ENCODE measurements at places on chromosomes 1 and 21. TPM values are rescaled to one million over a fixed set of nuclear protein-coding genes. Genes with fewer than 3 reads are reported as not detected.

DNA sequence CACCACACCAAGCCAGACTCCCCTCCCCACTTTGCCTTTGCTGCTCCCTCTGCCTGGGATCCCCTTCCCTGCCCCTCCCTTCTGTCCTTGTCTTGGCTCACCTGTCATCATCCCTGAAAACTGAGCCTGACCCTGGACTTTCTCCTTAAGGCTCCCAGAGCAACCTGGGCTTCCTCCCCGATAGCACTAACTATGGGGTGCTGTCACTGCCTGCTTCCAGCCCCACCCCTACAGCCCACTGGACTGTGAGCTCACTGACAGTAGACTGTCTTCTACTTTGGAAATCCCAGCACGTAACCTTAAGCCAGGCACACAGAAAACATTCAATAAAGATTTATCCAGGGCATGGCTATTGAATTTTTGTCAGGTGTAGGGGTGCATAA, 9.5 kb upstream of the CSF1 start:
- H3K4me3 ChIP-seq = no peak overlapping the region
- no peak for ATAC-seq
- H3K4me1 ChIP-seq = peaks cover 13% of the 10 kb centered on the region
- H3K27ac ChIP-seq = no peak overlapping the region
- H3K36me3 ChIP-seq = peaks cover 5% of the 10 kb centered on the region
- no peaks in the 10 kb centered on the region for H3K27me3 ChIP-seq

GRCh38 chr1:151327223-151327902, at the start of gene PI4KB:
PI4KB (minus strand) TSS chr1:151327416; CDS start chr1:151316481, 10,935 bp downstream.
- peak within 1 kb of the TSS; percentile 99 for H3K27ac ChIP-seq
- H3K4me3 ChIP-seq = peak within 1 kb of the TSS; percentile 100
- peaks cover 29% of the 10 kb centered on the region for H3K4me1 ChIP-seq
- no peaks in the 10 kb centered on the region for H3K27me3 ChIP-seq

- no peak for ATAC-seq
- no peaks in the 10 kb centered on the region for H3K36me3 ChIP-seq
- peaks cover 7% of the 10 kb centered on the region for H3K4me1 ChIP-seq
Observed at GRCh38 chr1:157073944-157074685, 25.5 kb downstream of the ETV3L start.

GRCh38 chr21:39927304-39927886, 60.2 kb downstream of the PCP4 start:
- H3K27me3 ChIP-seq = no peaks in the 10 kb centered on the region
- H3K4me1 ChIP-seq = no peaks in the 10 kb centered on the region
- no peaks in the 10 kb centered on the region for H3K36me3 ChIP-seq
- H3K4me3 ChIP-seq = no peak overlapping the region
- no peak overlapping the region for H3K27ac ChIP-seq

GRCh38 chr1:21165646-21166045, 11.1 kb downstream of the EIF4G3 start:
- H3K36me3 ChIP-seq = peaks cover 58% of the 10 kb centered on the region
- peak overlapping the region; percentile 12 for H3K4me3 ChIP-seq
- no peaks in the 10 kb centered on the region for H3K27me3 ChIP-seq
- peak; percentile 59 for ATAC-seq
- H3K27ac ChIP-seq = peak overlapping the region; percentile 68

- H3K4me1 ChIP-seq = peaks cover 27% of the 10 kb centered on the region
- peak overlapping the region; percentile 100 for H3K4me3 ChIP-seq
- peak overlapping the region; percentile 98 for H3K27ac ChIP-seq
- no peaks in the 10 kb centered on the region for H3K27me3 ChIP-seq
- ATAC-seq = no peak
Observed at GRCh38 chr1:52054496-52055065, 410 bp downstream of the TXNDC12 start.

GRCh38 chr1:154157520-154158306, 2.8 kb upstream of the NUP210L start:
- H3K27ac ChIP-seq = peak overlapping the region; percentile 85
- no peaks in the 10 kb centered on the region for H3K27me3 ChIP-seq
- H3K4me1 ChIP-seq = peaks cover 45% of the 10 kb centered on the region
- ATAC-seq = peak; percentile 97
- peak overlapping the region; percentile 72 for H3K4me3 ChIP-seq

DNA sequence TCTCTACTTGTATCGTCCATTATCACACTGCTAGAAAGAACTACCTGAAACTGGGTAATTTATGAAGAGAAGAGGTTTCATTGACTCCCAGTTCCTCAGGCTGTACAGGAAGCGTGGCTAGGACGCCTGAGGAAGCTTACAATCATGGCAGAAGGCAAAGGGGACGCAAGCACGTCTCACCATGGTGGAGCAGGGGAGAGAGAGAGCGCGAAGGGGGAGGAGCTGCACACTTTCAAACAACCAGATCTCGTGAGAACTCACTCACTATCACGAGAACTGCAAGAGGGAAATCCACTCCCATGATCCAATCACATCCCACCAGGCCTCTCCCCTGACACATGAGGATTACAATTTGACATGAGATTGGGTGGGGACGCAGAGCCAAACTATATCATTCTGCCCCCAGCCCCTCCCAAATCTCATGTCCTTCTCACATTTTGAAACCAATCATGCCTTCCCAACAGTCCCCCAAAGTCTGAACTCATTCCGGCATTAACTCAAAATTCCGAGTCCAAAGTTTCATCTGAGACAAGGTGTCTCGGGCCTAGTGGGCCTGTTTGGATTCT, 8.0 kb downstream of the MMEL1 start:
- H3K27me3 ChIP-seq = peaks cover 32% of the 10 kb centered on the region
- ATAC-seq = no peak
- H3K27ac ChIP-seq = no peak overlapping the region
- H3K36me3 ChIP-seq = no peaks in the 10 kb centered on the region
- no peak overlapping the region for H3K4me3 ChIP-seq
- no peaks in the 10 kb centered on the region for H3K4me1 ChIP-seq

- ATAC-seq = no peak
- H3K27me3 ChIP-seq = no peaks in the 10 kb centered on the region
- no peak overlapping the region for H3K4me3 ChIP-seq
- H3K36me3 ChIP-seq = no peaks in the 10 kb centered on the region
- no peaks in the 10 kb centered on the region for H3K4me1 ChIP-seq
Observed at GRCh38 chr1:110328274-110328673, 10.9 kb upstream of the RBM15 start.

- no peaks in the 10 kb centered on the region for H3K4me1 ChIP-seq
- no peak overlapping the region for H3K27ac ChIP-seq
- no peaks in the 10 kb centered on the region for H3K36me3 ChIP-seq
- ATAC-seq = no peak
Observed at GRCh38 chr21:46173573-46173972, 10.7 kb downstream of the SPATC1L start.

DNA sequence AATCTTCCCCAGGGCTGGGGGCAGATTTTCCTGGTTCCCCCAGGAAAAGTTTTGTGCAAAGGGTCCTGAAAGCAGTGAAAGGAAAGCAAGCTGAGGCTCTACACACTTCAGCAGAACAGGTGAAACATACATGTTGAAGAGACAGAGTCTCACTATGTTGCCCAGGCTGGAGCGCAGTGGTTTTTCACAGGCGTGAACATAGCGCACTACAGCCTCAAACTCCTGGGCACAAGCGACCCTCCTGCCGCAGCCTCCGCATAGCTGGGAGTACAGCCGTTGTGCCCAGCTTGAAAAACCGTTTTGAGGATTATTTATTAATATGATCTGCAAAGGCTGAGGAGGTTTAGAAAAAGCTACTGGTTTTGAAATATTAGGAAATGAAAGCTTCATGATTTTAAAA, 11.8 kb downstream of the PRDM15 start:
- H3K4me3 ChIP-seq = no peak overlapping the region
- H3K27ac ChIP-seq = no peak overlapping the region
- ATAC-seq = no peak

DNA sequence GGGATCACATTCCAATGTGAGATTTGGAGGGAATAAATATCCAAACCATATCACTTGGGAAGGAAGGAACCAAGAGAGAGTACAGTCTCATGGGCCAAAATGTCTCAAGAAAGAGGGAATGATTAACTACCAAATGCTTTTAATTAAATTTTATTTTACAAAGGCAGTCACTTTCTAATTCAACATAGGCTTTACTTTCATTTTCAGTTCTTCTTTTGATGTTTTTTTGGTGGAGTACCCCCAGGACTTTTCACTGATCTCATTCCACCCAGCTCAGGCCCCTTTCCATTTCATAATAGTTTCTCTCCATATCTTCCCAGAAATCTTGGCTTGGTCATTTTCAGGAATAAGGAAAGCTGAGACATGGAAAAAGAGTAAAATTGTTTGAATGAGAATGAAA, 5.1 kb upstream of the SLAMF7 start:
- no peaks in the 10 kb centered on the region for H3K27me3 ChIP-seq
- peaks cover 27% of the 10 kb centered on the region for H3K4me1 ChIP-seq
- H3K36me3 ChIP-seq = no peaks in the 10 kb centered on the region
- peak overlapping the region; percentile 61 for H3K4me3 ChIP-seq
- ATAC-seq = no peak

DNA sequence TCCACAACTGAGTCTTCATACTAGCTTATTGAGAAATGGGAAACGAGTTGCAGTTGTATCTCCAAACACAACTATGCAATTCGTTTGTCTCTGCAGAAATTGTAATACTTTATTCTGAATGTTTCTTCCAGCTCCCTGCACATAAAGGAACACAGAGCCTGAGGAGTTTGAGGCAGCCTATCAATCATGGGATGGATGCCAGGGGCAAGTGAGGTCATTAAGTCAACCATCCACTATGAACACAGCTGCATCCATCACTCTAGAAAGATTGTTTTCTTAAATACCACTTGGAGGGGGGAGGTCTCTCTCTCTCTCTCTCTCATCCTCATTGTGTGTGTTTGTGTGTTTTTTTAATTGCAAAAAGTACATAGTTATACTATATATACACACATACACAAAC, 2.9 kb upstream of the PSMB2 start:
- H3K27me3 ChIP-seq = peaks cover 14% of the 10 kb centered on the region
- H3K4me3 ChIP-seq = no peak overlapping the region
- H3K4me1 ChIP-seq = peaks cover 11% of the 10 kb centered on the region
- ATAC-seq = no peak

DNA sequence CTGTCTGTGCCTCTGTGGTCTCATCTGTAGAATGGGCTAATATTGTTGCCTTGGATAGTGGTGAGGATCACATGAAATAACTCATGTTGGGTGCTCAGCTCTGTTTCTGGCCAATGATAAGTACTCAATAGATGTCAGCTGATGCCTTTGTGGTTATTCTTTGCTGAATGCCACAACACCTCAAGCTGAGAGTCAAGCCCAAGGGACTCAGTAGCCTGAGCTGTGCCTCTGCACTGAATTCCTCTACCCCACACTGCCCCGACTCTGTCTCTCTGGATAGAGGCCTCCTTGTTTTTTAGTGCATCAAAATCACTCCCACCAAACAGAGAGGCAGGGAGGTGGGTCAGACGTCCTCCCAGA, 196.1 kb upstream of the VAMP3 start:
- H3K27me3 ChIP-seq = peaks cover 5% of the 10 kb centered on the region
- no peak overlapping the region for H3K27ac ChIP-seq
- H3K4me3 ChIP-seq = no peak overlapping the region

DNA sequence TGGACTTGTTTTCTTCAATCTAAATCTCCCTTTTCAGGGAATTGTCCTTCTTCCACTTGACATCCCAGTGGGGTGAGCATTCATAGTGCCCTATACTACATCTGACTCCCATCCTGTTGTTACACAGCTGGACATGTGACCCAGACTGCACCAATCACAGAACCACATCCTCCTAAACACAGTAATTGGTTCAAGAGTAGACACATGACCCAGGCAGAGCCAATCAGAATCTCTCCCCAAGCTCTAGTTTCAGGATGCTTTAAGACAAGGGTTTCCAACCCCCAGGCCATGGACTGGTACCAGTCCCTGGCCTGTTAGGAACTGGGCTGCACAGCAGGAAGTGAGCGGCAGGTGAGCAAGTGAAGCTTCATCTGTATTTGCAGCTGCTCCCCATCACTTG, 5.6 kb upstream of the DDOST start:
- H3K27ac ChIP-seq = no peak overlapping the region
- peak overlapping the region; percentile 4 for H3K4me3 ChIP-seq
- ATAC-seq = peak; percentile 93
- no peaks in the 10 kb centered on the region for H3K27me3 ChIP-seq
- no peaks in the 10 kb centered on the region for H3K36me3 ChIP-seq

- H3K27me3 ChIP-seq = no peaks in the 10 kb centered on the region
- peak; percentile 90 for ATAC-seq
- H3K27ac ChIP-seq = peak overlapping the region; percentile 91
- H3K4me3 ChIP-seq = peak overlapping the region; percentile 70
- H3K4me1 ChIP-seq = peaks cover 14% of the 10 kb centered on the region
Observed at GRCh38 chr1:91712981-91713841, 172.7 kb downstream of the TGFBR3 start.

DNA sequence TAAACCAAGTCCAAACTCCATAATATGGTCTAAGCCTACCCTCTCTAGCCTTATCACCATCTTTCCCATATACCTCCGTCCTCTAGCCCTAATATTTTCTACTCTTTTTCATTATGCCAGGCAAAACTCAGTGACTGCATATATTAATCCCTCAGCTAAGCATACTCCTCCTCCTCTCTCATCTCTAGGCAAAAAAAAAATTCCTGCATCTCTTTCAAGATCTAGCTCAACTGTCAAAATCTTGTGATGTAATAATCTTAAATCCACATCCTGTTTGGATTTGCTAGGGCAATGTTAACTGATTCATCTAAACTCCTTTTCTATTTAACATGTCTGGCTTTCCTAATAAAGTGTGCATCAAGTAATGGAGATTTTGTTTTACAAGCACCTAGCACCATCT, 20.4 kb downstream of the PRPF38A start:
- peaks cover 31% of the 10 kb centered on the region for H3K4me1 ChIP-seq
- no peak for ATAC-seq
- H3K27me3 ChIP-seq = no peaks in the 10 kb centered on the region
- peaks cover 54% of the 10 kb centered on the region for H3K36me3 ChIP-seq

DNA sequence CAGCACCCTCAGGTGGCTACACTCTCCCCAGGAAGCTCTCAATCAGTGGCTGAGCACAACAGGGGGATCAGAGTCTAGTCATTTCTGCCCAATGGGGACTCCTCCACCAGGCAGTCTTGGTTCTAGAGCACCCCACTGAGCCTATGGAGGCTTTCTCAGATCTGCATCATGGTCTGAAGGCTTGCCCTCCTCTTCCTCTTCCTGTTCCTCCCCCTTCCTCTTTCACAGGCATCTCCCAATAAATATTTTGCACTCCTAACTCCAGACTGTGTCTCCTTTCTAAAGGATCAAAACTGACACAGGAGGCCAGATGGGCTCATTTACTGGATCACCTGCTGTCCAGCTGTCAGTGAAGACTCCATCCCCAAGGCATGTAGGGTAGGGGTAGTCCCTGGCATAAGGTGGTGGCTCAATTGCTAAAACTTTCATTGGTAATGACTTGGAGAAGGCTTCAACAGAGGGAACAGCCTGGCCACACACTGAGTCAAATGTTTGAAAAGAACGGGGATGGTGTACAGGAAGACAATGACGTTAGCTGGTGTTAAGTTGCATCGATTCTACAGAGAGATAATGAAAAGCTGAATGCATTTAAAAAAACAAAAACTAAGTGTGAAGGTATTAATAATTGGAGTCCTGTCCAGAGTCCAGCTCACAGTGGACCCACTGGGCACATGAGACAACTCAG, 84.2 kb upstream of the SLC2A1 start:
- peaks cover 5% of the 10 kb centered on the region for H3K4me1 ChIP-seq
- H3K4me3 ChIP-seq = no peak overlapping the region
- peak overlapping the region; percentile 21 for H3K27ac ChIP-seq
- no peaks in the 10 kb centered on the region for H3K36me3 ChIP-seq
- no peak for ATAC-seq
- no peaks in the 10 kb centered on the region for H3K27me3 ChIP-seq

- H3K27ac ChIP-seq = no peak overlapping the region
- H3K4me1 ChIP-seq = no peaks in the 10 kb centered on the region
- H3K36me3 ChIP-seq = no peaks in the 10 kb centered on the region
- H3K4me3 ChIP-seq = no peak overlapping the region
- ATAC-seq = no peak
- no peaks in the 10 kb centered on the region for H3K27me3 ChIP-seq
Observed at GRCh38 chr1:81832573-81832972, 31.8 kb downstream of the ADGRL2 start.

TNNI3K gene
- total RNA-seq = 0.52 TPM

AMY1B gene
- total RNA-seq = not detected

OR2L5 gene
- 0.09 TPM for total RNA-seq

NBPF19 gene
- 23.9 TPM for total RNA-seq
